NCI-H1417 (cell line): ENCODE measurements at places on chromosomes 7 and 10.

DNA sequence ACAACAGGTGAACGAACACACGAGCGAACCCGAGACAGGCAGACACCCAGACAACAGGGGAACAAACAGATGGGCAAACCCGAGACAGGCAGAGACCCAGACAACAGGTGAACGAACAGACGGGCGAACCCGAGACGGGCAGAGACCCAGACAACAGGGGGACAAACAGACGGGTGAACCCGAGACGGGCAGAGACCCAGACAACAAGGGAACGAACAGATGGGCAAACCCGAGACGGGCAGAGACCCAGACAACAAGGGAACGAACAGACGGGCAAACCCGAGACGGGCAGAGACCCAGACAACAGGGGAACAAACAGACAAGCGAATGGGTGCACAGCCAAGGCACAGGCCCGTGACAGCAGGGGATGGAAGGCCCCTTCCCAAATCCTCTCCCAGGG, 264.7 kb downstream of the ELFN1 start:
- DNase-seq: no peak

- DNase-seq: no peak
These were observed 22.1 kb upstream of the STEAP4 start for GRCh38 chr7:88328787-88329186.

- peak; percentile 59 for DNase-seq
These were observed 40.0 kb upstream of the SORBS1 start for GRCh38 chr10:95601116-95601719.

DNA sequence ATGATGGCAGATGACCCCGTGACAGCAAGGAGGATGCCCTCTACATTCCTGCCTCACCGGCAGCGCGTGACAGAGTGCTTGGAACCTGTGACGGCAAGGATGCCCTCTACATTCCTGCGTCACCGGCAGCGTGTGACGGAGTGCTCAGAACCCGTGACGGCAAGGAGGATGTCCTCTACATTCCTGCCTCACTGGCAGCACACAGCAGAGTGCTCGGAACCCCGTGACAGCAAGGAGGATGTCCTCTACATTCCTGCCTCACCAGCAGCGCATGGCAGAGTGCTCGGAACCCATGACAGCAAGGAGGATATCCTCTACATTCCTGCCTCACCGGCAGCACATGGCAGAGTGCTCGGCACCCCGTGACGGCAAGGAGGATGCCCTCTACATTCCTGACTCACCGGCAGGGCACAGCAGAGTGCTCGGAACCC, 231.0 kb downstream of the DIP2C start:
- DNase-seq: no peak

DNA sequence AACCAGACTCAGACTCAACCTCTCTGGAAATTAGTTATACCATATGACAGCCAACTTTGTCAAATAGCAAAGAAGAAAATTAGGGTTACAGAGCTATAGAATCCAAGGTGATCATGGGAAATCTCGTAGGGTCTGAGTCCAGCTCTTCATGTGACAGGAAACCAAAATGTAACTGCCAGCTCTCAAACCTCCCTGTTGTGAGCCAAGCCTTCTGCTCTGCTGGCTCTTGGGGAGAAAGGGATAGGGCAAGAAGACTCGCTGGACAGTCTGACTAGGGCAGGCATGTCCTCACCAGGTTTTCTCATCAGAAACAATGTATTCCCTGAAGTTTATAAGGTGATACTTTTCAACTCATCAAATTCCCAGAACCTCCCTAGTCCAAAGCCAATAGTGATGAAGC, 63.0 kb downstream of the CDHR3 start:
- DNase-seq: no peak

DNA sequence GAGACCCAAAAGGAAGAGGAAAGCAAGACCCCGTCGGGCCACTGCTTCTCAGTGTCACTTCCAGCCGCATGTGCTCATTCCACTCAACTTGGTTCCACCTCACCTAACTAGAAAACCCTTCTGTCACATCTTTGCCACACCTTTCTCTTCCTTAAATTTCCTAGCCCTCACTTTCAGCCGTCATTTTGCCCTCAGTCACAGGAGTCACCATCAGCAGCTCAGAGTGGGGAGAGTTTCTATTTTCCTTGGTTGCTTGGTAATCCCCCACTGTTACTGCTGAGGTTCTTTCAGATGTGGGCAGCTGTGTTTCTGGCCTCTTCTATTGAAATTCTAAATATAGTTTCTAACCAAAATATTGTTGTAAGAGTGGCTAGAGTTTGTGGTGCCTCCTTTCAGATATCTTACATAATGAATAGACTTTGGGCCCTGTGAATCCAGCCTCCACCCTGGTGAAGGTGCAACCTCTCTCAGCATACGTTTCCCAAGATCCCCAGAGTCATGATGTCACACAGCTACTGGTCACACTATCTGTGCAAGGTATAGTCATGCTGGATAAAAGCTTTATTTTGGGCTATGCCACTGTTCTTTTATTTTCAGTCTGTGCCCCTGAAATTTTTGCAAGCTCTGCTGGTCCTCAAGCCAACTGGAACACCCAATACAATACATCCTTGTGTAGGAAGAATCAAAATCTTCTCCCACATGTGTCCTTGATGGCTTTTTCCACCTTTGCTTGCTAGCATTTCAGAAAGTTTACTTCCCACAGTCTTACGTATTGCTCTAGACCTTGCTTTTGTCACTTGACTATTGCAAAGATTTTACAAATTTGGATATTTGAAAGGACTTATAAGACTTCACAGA, 9.2 kb downstream of the AGBL3 start:
- DNase-seq: no peak

DNA sequence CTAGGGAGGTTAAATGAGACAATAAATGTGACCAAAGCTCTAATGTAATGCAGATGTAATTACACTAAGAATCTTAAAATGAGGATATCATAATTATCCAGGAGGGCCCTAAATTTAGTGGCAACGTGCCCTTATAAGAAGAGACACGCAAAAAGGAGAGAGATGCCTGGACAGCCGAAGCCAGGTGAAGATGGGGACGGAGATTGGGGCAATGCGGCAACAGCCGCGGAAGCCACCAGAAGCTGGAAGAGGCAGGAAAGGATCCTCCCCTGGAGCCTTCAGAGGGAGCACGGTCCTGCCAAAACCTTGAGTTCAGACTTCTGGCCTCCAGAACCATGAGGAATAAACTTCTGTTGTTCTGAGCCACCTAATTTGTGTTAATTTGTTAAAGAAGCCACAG, 25.3 kb upstream of the C10orf71 start:
- DNase-seq: no peak

GRCh38 chr7:67393903-67394302, 397.3 kb downstream of the TYW1 start:
- DNase-seq: no peak
